SK-MEL-5 (cell line): ENCODE measurements at places on chromosomes 3 and 15.

DNA sequence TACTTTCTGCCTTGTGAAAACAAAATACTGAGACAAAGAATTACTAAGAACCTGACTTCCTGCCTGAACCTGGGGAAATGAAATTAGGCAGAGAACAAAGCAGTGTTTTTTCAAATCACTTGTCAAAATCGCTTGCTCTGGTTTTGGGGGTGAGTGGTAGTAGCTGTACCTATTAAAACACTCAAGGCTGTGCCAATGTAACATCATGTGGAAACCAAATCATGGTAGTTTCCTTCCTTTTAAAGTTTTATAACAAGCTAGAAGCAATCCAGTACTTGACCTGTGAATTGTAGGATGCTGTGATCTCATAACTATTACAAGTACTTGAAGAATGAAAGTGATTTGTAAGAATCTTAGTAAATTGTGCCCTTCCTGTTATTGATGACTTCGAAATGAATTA is 6.7 kb downstream of the CMTM8 start:
- DNase-seq, result no peak

DNA sequence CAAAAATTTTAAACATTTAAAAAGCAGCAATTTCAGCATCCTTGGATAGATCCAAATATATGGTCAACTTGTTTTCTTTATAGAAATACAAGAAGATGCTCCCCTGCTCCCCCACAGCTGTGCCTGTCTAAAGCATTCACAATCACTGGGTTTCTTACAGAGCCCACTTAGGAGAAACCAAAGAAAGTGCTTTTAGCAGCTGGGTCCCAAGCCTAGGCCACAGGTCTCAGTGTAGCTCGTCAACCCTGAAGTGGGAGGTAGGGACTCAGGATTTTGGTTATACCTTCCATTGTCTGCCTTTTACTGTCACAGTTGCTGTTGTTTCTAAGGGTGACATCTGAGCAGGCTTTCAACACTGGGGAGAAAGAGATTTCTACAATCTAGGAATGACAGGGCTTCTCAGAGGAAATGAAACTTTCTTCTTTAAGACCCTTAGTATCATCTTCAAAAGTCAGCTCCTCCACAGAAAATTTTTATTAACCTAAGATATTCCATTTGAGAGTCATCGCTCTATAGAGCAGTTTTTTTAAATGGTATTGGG is 199.3 kb upstream of the CMC1 start:
- no peak for DNase-seq

GRCh38 chr3:177201700-177202397 is 4.6 kb upstream of the TBL1XR1 start:
- peak; percentile 84 for DNase-seq

- DNase-seq, result no peak
Measured at GRCh38 chr3:139261754-139262586, 81.8 kb upstream of the MRPS22 start.

- DNase-seq, result peak; percentile 77
Measured at GRCh38 chr3:142028243-142028777, 121.0 kb downstream of the TFDP2 start.

- peak; percentile 89 for DNase-seq
Measured at GRCh38 chr3:159158213-159158612, 356.4 kb downstream of the MFSD1 start.

- no peak for DNase-seq
Measured at GRCh38 chr3:11185564-11186317, 31.4 kb downstream of the HRH1 start.

DNA sequence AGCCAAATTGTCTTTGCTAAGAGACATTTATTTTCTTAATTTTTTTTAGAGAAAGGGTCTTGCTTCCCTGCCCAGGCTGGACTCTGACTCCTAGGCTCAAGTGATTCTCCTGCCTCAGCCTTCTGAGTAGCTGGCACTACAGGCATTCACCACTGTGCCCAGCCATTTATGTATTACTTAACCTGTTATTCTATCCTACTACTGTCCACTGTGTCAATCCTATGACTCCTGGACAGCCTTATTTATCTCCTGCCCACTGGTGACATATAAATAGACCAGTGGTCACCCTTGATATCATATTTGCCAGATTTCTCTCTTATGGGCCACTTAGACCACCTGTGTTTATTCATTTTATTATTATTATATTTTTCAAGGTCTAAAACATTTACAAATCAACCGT is 161.4 kb downstream of the ROBO1 start:
- DNase-seq, result no peak

GRCh38 chr3:106719583-106719982 is 657.7 kb upstream of the CCDC54 start:
- no peak for DNase-seq
